Fibroblast of skin of right biceps (primary cell): ENCODE measurements at places on chromosomes 1 and 21.

- no peak for DNase-seq
Measured at GRCh38 chr21:45822429-45823099, 159.0 kb upstream of the COL6A1 start.

DNA sequence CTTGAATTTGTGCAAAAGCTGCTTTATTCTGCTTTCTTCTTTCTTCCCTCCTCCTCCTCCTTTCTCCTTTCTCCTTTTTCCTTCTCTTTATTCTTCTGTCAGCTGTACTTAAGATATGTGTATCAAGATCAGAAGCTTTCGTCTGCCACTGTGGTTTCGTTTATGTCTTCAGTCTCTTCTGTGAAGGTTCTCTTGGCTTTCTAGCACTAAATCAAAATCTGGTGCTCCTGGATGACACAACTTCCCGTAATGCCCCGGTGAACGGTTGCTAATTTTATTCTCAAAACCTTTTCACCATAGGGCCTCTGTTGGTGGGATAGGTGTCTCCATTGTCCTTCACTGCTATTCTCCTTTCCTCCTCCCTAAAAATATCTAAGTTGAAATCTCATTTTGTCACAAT is 5.0 kb downstream of the ATF6 start:
- no peak for DNase-seq

GRCh38 chr1:23930861-23931490 is 17.8 kb upstream of the CNR2 start:
- DNase-seq = peak; percentile 68

DNA sequence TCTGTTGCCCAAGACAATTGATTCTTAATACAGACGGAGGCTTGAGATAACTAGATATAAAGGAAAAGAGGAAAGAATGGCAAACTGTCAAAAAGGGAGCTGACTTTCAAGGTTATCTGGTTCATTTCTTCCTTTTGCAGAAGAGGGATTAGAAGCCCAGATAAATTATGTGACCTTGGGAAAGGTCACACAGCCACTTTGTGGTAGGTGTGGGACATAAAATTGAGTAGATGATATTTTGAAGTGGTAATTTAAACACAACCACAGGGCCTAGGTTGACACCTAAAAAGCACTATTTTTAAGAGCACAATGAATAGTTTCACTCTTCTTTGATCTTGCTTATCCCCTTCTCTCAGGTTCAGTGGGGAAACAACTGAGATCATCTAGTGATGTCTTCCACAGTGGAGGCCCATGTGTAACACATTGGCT is 16.9 kb upstream of the KIAA0040 start:
- no peak for DNase-seq

GRCh38 chr1:167656657-167657056 is 26.6 kb downstream of the RCSD1 start:
- DNase-seq = no peak

- DNase-seq = no peak
Measured at GRCh38 chr1:203189951-203190352, 3.4 kb upstream of the CHI3L1 start.
